ENCODE measurements at places on chromosomes 2 and 18. TPM values are rescaled to one million over a fixed set of nuclear protein-coding genes. Genes with fewer than 3 reads are reported as not detected.

TLX2 gene
- total RNA-seq: 1.4 TPM

MERTK gene
- total RNA-seq: 0.87 TPM

RTKN gene
- total RNA-seq: 1.2 TPM

LINC00305 gene
- total RNA-seq: not detected

ALPG gene
- total RNA-seq: not detected

UGT1A3 gene
- total RNA-seq: not detected

RAB17 gene
- 2.5 TPM for total RNA-seq

GPR45 gene
- total RNA-seq: not detected

PIK3C3 gene
- 53.7 TPM for total RNA-seq

G6PC2 gene
- not detected for total RNA-seq

FBXO48 gene
- total RNA-seq: 2.3 TPM
